Hematopoietic multipotent progenitor cell treated with erythropoietin and hydrocortisone succinate and interleukin-3 and kit ligand, for 17 days (in vitro differentiated cells): ENCODE measurements at places on chromosomes 7 and 10.
A peak's percentile ranks its signal among the peaks of the same experiment; 100 is the strongest.

DNA sequence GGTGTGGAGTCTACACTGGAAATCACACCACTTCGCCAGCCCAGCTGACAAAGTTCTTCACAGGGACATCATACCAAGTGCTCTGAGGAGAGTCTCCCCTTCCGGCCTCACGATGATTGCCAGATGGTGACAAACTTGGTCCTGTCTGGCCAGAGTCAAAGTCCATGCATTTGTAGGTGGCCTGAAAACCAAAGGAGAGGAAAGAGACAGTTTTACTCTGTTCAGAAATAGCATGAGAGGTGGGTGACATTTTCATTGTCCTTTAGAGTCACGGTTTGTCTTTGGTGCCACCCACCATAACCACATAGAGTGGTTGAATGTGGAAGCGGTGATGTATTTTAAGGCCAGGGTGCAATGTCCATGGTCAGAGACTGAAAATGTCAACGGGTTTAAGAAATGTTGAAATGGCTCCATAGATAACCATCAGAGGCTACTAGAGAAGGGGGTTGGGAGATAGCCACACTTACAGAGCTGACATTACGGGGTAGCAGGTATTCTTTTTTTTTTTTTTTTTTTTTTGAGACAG is 33.0 kb downstream of the BTBD16 start:
- DNase-seq: no peak

GRCh38 chr10:49165821-49166483 is 22.2 kb downstream of the TMEM273 start:
- no peak for DNase-seq

GRCh38 chr10:14086596-14086995 is 244.1 kb downstream of the FRMD4A start:
- DNase-seq: no peak

DNA sequence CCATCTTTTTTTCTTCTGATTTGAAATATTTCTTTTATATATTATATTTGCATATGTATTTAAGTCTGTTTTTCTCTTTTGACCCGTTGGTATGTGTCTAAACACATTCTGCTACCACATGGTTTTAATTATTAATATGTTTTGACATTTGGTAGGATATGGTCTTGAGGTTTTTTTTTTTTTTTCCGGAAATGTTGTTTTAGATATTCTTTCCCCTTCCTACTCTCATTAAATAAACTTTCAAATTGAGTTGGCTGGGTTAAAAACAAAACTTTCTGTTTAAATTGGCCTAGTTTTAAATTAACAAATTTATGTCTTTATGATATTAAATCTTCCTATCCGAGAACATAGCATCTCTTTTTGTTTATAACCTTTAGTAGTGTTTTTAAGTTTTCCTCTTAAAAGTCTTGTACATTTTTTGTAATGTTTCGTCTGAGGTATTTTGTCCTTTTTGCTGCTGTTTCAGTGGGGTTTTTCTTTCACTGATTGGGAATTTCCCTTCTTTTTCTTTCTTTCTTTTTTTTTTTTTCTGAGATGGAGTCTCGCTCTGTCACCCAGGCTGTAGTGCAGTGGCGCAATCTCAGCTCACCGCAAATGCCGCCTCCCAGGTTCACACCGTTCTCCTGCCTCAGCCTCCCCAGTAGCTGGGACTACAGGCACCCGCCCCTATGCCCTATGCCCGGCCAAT is 25.4 kb downstream of the STAM start:
- DNase-seq: no peak

DNA sequence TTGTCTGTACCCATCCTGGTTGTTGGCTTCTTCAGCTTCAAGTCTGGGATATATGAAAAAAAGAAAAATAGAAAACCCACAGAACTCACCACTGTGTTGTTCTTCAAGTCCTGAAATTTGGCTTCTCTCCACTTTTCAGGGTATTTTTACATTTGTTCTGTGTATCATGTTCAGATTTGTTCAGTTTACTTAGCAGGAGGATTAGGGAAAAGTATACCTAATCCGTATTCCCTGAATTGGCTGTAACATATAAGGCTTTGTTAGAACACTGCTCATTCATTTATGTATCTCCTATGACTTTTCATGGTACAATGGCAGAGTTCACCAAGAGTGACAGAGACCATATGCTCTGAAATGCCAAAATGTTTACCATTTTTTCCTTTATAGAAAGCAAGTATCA is 146.9 kb downstream of the PTN start:
- DNase-seq: no peak

- no peak for DNase-seq
Observed at GRCh38 chr7:93985101-93985500, 19.1 kb downstream of the BET1 start.

- DNase-seq: no peak
Observed at GRCh38 chr7:115363916-115364315, 442.0 kb downstream of the MDFIC start.

GRCh38 chr10:10132009-10132408 is 885.7 kb upstream of the CELF2 start:
- DNase-seq: no peak

- no peak for DNase-seq
Observed at GRCh38 chr10:99937630-99938029, 72.1 kb downstream of the DNMBP start.

GRCh38 chr7:36306222-36306621 is 83.4 kb upstream of the ANLN start:
- no peak for DNase-seq

DNA sequence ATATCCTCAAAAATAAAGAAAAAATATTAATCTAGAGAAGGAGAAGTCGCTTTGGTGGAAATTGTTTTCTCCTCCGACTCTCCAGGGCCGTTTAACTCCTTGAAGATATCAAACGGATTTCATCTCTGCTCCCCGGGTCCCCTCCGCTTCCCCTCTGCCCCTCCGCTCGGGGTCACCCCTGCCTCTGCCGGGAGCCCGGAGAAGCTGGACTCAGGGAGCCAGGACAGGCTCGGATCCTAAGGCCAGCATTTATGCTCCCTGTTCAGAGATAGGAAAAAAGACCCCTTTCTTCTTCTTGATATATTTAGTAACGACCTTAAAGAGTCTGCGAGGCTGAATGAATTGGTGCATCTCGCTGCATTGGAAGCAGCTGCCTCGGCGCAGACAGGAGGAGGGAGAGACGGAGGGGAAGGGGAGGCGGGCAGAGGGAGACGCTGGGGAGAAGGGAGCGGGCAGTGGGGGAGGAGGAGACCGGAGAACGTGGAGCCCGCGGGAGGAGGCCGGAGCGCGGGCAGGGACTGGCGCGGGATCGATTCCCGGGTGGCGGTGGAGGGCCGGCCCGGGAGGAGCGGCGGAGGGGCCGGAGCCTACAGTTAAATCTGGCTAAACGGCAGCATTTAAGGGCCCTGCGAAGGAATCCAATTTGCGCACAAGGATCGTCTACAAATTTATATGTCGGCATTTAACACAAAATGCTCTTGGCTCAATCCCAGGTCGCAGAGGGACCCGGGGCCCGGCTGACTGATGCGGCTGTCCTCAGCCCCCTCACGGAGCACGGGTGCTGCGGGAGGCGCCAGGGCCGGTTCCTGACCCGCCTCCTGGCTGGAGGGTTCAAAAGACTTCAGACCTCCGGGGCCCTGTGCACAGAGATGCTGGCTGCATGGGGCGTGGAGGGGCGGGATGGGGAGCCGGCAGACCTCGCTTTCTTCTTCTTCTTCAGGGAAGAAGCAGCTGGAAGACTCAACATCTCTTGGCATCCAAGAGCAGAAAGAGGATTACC is 55.6 kb downstream of the CRTAC1 start:
- DNase-seq: no peak

DNA sequence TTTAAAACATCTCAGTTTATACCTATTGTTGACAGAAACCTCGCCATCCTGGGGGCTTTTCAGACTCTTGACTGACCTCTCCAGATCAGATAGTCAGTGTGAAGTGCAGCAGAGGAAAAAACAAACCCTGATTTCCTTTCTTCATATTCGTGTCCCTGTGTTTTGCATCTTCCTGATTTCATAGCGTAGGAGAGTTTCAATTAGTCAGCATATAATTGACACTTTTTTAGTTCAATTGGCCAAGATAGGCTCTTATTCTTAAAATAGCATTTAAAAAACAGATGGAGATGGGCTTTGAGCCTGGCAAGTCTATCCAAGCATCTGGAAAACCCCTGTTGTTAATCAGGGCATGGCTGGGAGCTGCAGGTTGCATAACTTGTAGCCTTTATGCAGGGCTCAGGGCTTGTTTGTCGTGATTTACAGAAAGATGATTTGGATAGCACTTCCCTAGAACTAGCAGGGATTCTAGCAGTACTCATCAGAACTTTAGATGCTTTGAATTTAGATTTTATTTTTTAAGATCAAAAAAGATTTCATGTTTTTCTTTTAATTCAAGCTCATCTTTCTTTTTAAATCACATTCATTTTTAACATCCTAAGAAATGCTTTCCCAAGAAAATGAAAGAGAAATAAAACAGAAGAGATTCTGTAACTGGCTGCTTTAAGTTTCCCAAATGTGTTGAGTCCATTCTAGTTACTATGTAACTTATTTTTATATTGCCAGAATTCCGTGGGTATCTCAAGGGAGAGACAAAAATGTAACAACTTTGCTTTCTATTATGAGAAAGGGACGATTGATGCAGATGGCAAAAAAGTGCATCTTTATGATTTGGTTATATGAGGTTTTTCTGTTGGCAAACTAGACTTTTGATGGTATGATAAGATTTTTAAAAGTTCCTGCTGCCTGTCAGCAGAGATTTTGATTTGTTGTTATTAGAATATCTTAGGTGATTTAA is 270.8 kb upstream of the FZD8 start:
- DNase-seq: no peak

GRCh38 chr7:126419047-126419446 is 833.7 kb downstream of the GRM8 start:
- no peak for DNase-seq

GRCh38 chr10:98623176-98623575 is 176.4 kb upstream of the HPS1 start:
- no peak for DNase-seq

DNA sequence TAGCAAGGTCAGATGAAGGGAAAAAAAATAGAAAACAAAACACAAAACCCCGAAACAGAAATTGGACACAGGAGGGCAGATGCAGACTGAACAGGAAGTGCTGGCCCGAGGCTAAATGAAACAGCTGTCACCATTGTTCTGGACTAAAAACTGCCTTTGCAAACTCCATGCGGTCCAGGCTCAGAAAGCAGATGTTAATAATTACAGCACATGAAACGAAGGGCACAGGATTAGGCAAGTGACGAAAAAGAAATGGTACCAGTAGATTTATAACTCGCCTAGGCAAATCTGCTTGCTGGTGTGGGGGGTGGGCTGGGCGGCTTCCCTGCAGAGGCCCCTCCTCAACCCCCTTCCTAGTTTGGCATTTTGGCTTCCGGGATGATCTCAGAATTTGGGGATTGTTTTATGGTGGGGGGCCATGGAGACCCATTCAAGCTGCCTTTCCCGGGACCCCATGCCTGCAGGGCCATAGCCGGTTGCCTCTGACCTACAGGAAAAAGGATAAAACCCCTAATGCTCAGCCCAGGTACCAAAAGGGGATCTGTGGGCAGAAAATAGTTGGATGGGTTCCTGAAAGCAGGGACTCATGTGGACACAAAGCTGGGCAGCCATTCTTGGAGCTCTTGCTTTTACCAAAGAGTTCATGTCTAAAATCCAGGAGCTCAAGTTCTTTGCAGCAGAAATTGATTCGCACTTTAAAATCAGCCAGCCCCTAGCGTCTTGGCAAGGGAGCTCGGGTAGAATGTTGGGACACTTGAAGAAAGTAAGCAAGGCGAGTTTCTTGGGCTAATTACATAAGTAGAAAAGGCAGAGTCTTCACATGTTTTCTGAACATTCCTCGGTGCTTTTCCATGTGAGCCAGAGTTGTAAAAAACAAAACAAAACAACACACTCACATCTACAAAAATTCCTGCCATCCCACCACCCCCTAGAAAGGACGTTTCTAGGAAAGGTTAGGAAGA is 39.0 kb upstream of the EMX2 start:
- no peak for DNase-seq

- no peak for DNase-seq
Observed at GRCh38 chr10:8563478-8563877, 509.0 kb downstream of the GATA3 start.

DNA sequence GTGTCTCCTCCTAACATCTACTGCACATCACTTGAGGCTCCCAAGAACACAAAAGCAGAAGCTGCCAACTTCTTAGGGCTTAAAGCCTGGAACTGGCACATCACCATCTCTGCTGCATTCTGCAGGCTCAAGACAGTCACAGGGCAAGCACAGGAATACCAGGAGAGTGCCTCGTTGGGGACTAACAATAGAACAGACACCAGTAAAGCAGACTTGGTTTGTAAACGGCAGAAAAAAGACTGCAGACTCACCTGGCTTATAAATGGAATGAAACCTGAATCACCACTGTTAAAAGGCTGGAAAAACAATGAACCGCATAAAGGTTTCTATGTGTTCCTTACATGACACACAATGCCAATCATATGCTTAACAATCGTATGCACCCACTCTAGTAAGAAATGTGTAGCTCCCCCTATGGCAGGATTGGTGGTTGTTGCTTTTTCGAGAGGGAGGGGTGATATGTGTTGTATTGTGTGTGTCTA is 12.8 kb downstream of the RHEB start:
- DNase-seq: no peak

DNA sequence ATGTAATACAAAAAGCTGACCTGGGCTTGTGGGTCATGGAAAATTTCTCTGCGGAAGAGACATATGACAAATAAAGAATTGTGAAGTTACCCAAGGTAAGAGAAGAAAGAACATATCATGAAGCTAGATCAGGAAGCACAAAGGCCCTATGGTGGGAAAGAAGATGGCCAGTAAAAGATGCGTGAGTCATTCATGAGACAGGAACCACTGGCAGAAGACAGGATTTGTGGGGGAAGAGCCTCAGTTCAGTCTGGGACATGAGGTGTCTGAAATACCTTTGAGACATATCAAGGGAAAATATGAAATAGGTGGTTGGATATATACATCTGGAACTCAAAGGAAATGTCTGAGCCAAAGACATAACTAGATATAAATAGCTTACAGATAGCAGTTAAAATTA is 27.7 kb upstream of the AMPH start:
- DNase-seq: no peak

- no peak for DNase-seq
Observed at GRCh38 chr7:151728286-151728660, 148.6 kb downstream of the PRKAG2 start.

DNA sequence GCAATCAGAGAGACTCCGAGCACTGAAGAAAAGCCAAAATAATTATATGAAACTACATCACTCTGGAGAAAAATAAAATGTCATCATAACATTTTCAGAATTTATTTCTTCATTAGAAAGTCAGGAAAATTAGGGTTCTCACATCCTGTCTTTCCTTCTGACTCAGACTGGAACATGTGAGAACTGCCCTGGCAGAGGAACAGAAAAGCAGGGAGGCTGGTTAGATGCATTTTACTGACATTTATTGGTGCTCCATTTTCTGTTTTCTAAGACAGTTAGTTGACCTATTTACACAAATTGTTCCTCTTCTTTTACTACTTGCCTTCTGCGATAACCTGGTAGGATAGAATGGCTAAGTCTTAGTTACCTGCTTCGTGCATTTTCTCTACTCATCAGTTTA is 58.6 kb upstream of the ANK3 start:
- DNase-seq: no peak

GRCh38 chr10:14477408-14477710 is 146.6 kb upstream of the FRMD4A start:
- no peak for DNase-seq

- no peak for DNase-seq
Observed at GRCh38 chr10:36534471-36535002, 590.9 kb upstream of the ANKRD30A start.

- DNase-seq: no peak
Observed at GRCh38 chr7:138584283-138584682, 116.9 kb downstream of the SVOPL start.

- DNase-seq: peak; percentile 71
Observed at GRCh38 chr7:93245525-93246432, 13.6 kb downstream of the VPS50 start.
